Vagina (tissue), 2 donors: ENCODE measurements at places on chromosomes 4 and X.

- no peak for DNase-seq
Measured at GRCh38 chrX:151082077-151082948, 94.1 kb upstream of the GPR50 start.

- no peak for DNase-seq
Measured at GRCh38 chr4:37837446-37837845, 11.0 kb downstream of the PGM2 start.

DNA sequence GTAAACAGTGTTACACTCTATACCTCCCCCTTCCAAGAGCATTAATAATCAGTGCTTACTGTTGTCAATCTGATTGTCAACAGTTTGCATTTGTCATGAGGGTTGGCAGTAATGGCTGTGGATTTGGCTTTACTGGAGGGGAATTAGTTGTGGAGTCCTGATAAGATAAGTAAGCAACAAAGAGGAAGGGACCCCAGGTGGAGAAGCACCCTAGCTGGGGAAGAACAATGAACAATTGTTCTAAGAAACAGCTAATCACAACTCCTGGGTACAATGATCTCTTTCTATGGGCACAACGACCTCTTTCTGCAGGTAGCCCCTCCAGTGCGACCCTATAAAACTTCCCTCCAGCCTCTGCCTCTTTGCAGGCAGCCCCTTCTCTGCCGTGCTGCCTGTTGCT, 53.2 kb upstream of the CDKN2AIP start:
- DNase-seq = no peak

DNA sequence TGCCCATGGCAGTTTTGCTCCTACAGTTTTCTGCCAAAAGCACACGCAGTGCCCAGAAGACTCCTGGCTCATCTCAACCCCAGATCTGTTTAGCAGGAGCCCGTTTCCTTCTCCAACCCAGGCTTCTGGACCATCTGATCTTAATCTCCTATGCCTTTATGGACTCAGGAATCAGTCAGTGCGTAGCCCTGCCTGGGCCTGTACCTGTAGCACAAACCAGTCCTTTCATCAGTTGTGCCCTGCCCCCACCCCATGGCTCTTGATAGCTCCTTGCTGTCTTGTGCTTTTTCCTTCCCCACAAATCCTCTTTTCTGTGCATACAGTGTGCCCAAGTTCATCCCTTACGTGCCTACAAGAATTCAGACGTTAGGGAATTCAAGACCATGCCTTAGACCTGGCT, 1.5 kb downstream of the ZNF718 start:
- peak; percentile 37 for DNase-seq

GRCh38 chrX:85326234-85327059, 53.0 kb downstream of the POF1B start:
- no peak for DNase-seq

DNA sequence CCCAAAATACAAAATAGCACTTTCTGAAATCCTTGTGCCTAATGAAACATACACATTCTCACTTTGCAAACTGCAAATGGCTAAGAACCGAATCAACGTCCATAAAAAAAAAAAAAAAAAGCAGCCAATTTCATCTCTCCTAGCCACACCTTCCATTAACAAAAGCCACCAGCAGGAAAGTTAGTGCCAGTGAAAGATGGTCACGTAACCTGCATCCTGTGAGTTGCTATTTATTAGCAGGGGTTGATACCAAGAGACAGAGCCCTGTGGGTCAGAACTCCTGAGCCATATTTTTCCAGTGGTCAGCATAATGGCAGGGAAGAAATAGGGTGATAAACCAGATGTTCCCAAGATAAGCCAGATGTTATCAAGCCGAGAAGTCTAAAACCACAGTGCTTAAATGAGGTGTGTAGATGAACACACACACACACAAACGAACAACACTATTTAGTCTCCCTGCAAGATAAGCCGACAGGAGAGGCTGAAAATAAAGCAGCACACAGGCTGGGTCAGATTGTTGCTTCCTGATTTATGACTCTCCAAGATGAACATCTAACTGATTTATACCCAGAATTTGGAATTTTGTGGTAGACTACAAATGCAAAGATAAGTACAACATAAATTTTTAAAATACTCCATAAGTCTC, 11.5 kb downstream of the PPARGC1A start:
- no peak for DNase-seq

DNA sequence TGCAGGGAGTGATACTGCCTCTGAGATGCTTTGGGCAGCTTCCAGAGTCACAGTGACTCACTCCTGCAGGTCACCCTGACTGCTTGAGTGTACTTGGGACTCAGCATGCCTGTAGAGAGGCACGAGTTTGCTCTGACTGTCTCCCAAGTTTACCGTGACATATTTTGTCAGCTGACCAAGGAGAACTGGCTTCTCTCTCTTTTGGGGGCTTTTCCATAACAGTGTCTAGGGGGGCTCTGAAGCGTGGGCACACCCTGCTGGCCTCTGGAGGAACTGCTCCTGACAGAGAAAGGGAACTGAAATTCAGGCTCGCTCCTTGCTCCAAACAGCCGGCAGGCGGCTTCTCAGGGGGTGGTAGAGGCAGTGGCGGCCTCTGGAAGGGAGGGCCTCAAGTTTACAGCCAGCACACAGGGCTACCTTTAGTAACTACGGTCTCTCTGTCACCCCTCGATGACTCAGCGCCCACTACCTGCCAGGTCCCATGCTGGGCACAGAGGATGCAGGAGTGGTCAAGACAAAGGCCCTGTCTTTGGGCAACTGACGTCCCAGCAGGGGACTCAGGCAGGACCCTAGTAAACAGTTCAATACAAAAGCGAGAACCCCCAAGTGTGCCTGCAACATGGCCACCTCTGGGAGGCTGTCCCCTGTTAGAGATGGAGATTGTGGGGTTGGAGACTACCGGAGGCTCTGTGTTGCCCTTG, 17.8 kb downstream of the ZNF185 start:
- DNase-seq = no peak

GRCh38 chr4:65658117-65658516, 12.2 kb downstream of the EPHA5 start:
- no peak for DNase-seq

DNA sequence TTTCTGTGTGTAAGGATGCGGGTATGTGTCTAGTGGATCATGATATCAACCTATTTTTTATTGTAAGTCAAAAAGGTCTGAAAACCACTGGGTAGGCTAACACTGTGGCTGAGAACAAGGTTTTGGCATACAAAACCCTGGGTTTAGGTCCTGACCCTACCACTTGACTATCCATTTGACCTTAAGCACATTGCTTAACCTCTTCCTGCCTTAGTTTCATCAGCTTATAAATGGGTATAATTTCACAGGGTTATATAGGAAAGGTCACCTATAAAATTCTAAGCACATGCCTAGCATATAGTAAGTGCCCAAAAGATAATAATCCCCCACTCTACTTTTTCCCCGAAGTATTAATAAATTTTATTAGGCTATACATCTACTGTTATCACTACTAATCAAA, 263.0 kb downstream of the UNC5C start:
- no peak for DNase-seq

DNA sequence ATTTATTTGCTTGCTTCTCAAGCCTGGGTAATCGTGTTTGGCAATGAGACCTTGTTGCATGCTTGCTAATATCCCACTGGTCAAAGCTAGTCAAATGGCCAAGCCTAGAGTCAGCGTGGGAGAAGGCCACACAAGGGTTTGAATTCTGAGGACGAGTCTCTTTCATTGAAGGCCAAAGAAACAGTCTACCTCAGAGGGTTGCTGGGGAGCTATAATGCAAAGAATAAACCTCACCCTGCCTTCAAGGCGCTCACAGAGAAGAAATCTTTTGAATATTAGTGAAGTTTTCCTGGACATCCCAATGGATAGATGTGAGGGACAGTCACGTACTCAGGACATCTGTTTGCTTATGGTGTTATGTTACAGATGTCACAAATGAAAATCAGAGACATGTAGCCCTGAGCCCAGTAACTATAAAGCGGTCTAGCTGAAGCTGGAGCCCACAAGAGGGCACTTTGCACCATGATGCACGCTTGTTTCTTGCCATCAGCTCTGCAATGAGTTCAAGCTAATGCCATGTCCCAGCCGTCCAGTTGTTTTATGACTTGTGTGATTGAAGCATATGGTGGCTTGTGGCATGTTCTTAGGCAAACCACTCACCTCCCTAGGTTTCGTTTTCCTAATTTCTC, 1.1 kb upstream of the TLR3 start:
- DNase-seq = no peak

DNA sequence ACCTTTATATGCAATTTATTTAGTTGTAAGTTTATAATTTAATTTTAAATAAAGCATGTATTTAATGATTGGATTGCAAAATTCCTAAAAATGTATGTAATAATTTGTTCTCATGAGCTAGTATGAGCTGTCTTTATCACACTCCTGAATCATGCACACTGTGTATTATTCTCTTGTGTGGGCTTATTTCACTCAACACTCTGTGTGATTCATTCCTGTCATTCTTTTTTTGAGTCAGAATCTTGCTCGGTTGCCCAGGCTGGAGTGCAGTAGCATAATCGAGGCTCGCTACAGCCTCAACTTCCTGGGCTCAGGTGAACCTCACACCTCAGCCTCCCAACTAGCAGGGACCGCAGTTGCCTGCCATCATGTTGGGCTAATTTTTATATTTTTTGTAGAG, 123.1 kb upstream of the SLC34A2 start:
- DNase-seq = no peak

DNA sequence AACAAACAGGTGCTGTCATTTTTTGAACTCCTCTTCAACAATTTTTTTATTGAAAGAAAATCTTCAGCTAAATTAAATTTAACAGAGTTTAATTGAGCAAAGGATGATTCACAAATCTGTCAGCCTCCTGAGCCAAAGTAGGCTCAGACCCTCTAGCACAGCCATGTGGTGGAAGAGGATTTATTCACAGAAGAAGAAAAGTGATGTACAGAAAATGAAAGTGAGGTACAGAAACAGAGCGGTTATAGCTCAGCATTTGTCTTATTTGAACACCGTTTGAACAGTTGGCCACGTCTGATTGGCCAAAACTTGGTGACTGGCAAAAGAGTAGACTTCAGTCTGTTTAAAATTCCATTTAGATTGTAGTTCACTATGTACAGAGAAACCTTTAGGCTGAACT, 217.3 kb downstream of the SPANXN1 start:
- DNase-seq = no peak

DNA sequence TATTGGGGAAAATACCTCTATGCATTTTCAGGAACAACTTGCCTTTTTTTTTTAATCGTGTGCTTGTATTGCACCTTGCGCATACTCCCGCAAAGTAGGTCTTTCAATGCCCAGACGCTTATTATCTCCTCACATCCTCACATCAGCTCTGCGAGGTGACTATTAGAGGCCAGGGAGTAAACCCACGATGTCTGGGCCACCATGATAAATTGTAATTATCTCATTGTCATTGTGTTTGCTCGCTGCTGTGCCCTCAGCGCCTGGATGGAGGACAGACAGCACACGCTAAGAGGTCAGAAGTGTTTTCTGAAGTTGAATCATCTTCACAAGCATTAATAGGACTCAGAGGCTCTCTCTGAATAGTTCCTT, 1.0 kb upstream of the RELL1 start:
- DNase-seq = no peak

GRCh38 chrX:29547877-29548276, 667.5 kb upstream of the MAGEB2 start:
- DNase-seq = no peak

GRCh38 chr4:123014038-123014437, 91.6 kb upstream of the NUDT6 start:
- DNase-seq = no peak

DNA sequence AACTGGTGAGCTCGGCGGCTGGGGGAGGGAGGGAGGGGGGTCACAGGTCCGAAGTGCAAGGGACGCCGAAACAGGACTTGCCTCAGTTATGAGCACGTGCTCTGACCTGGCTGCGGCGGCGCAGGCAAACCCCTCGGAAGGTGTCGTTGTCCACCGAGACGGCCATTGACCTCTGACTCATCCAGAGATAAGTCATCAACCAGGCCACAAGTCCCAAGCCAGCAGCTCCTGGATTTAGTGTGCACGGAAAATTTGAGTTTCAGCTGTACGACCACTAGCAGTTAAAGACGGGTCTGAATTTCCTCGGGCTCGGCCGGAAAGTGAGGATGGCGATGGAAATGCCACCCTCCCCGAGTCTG, 674 bp downstream of the SH3D19 start:
- DNase-seq = peak; percentile 86

- DNase-seq = no peak
Measured at GRCh38 chrX:64204252-64204651, 1.3 kb downstream of the AMER1 start.

GRCh38 chrX:150542846-150543229, 25.6 kb upstream of the MTM1 start:
- DNase-seq = no peak

DNA sequence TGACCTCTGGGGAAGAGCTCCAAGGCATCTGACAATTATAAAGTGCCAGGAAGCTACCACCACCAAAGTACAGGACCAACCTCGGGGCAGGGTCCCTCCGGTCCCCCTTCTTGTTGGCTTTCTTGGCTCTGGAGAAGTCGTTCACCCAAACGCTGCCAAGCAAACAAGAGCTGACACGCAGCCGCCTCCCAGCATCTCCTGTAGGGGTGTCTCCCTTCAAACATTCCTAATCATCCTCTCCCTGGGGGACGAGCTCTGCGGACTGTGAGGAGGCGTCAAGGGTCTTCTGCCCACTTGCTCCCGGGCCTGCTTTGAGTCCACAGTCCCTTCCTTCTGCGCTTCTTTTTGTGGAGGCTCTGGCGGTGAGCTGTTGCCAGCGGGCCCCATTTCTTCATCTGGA, 158.9 kb upstream of the MAB21L2 start:
- no peak for DNase-seq

GRCh38 chr4:166293556-166293955, 420.5 kb downstream of the TLL1 start:
- DNase-seq = no peak

DNA sequence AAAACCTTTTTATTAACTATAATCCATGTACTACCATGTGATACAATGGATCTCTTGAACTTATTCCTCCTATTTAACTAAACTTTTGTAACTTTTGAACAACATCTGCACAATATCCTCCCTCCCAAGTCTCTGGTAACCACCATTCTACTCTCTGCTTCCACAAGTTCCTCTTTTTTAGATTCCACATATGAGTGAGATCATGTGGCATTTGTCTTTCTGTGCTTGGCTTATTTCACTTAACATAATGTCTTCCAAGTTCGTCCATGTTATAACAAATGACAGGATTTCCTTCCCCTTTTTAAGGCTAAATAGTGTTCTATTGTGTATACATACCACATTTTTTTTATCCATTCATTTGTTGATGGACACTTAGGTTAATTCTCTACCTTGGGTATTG, 28.1 kb downstream of the DCAF8L1 start:
- DNase-seq = no peak
